ENCODE measurements at places on chromosomes 2 and 18.

DNA sequence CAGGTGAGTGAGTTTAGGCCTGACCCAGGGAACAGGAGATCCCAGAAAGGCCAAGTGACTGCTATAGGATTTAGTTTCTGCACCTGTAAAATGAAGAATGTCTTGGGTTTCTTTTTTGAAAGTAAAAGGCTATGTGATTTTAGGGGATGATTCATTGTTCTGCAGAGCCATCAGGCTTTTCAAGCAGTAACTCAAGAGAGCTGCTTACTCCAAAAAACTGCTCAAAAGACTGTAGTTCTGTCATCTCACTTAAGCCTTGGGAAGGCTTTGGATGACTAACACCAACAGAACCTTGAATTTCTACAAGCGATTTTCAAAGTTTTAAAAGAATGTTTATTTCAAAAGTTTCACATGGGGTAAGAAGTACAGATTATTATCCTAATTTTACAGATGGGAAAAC lies 165.1 kb downstream of the HAUS1 start:
- no peak for DNase-seq

DNA sequence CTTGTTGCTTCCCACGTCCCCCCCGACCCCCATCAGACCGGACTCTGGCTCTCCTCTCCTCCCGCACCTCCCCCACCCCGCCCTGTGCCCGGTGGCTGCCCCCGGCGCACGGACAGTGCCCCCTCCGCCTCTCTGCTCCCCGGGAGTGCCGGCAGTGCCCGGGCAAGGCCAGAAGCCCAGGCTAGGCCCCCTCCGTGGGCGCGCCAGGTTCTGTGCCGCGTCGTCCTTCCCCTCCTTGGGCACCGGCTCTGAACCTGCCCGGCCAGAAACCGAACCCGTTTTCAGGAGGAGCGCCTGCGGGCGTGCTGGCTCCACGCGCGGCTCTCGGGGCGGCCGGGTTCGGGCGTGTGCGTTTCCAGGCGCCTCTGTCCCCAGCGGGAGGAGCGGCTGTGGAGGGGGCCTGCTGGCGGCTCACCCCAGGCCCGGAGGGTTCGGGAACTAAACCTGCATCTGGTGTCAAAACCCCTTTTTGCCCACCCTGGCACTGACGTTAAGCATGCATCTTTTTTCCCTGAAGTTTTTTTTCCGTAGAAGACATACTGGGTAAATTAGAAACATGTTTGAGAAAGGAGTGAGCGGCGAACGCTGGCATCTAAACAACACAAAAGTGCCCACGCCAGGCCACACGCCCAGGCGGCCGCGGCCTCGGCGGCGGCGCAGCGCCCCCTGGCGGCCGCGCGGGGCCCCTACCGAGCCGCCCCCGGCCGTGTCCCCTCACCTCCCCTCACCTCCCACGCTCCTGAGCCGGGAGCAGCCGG lies 123.9 kb upstream of the SLC1A4 start:
- DNase-seq, result peak; percentile 66

GRCh38 chr2:77746780-77747179 lies 224.6 kb upstream of the LRRTM4 start:
- no peak for DNase-seq

GRCh38 chr2:171855401-171855800 lies 38.6 kb downstream of the SLC25A12 start:
- no peak for DNase-seq

DNA sequence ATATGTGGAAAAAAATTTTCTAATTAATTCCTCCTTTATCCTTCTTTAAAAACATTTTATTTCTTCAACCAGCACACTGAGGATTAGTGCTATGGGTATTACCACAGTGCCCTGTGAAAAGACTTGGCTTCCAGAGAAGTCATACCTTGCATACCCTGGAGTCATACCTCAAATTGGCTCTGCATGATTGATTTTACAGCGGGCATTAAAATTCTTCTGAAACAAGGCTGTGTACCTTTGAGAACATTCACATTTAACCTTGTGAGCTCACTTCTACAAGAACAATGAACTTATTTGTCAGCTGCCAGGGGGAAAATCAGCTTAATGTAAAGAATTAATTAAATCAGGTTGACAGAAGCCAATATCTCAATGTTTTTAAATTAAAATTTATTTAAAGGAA lies 44.6 kb downstream of the SLC35F5 start:
- no peak for DNase-seq

- no peak for DNase-seq
Observed at GRCh38 chr2:120539424-120539936, 193.5 kb downstream of the INHBB start.

- no peak for DNase-seq
Observed at GRCh38 chr18:28164771-28165483, 12.0 kb downstream of the CDH2 start.

GRCh38 chr2:135164431-135164830 lies 112.3 kb downstream of the RAB3GAP1 start:
- no peak for DNase-seq

GRCh38 chr18:62070302-62070701 lies 116.6 kb downstream of the PIGN start:
- DNase-seq, result no peak

GRCh38 chr18:47280121-47280520 lies 28.7 kb upstream of the SKOR2 start:
- DNase-seq, result no peak
